ENCODE measurements at places on chromosomes 5 and 9. TPM values are rescaled to one million over a fixed set of nuclear protein-coding genes. Genes with fewer than 3 reads are reported as not detected.

- no peaks in the 10 kb centered on the region for H3K36me3 ChIP-seq
- H3K4me1 ChIP-seq, result no peaks in the 10 kb centered on the region
- DNase-seq, result no peak
- no peaks in the 10 kb centered on the region for H3K27me3 ChIP-seq
Measured at GRCh38 chr5:97363577-97363976, 180.5 kb upstream of the RIOK2 start.

GRCh38 chr5:1875843-1876659, 6.7 kb downstream of the IRX4 start:
- peaks cover 66% of the 10 kb centered on the region for H3K27me3 ChIP-seq
- H3K36me3 ChIP-seq, result no peaks in the 10 kb centered on the region
- no peak overlapping the region for H3K4me3 ChIP-seq
- H3K4me1 ChIP-seq, result no peaks in the 10 kb centered on the region
- DNase-seq, result no peak
- no peak overlapping the region for H3K27ac ChIP-seq

ZNF879 gene
- total RNA-seq, result 1.9 TPM

PCDHGB7 gene
- 22.4 TPM for total RNA-seq

DNA sequence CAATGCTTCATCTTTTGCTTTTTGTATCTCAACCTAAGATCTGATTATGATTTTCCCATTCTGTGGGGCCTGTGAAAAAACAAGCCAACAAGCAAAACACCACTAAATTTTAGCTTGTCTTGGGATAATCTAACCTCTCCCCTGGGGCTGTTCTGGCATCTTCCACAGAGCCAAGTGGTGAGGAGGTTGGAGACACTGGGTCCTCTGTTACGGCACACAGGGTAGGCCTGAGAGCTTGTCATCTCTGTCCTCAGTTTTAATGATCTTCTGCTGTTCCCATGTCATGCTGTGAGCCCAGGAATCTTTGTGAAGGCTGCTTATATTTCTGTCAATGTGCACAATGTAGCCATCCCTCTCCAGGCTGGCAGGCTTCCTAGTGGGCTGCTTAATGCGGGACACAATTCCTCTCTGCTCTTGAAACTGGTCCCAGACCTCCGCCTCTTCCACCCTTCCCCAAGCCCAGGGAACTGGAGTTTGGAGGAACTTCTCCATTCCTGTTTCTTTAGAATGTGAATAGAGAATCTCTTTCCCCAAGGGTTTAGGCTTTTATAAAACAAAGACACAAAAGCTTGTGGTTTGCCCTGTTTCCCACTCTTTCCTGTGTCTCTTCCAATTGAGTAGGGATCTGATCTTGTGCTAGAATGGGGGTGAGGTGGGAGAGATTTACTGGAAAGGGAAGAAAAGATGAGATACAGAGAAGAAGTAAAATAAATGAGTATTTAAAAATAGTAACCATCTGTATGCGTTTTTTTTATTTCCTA, 30.9 kb upstream of the SEMA6A start:
- peak; percentile 1 for DNase-seq
- no peak overlapping the region for H3K4me3 ChIP-seq
- H3K4me1 ChIP-seq, result peaks cover 6% of the 10 kb centered on the region
- no peaks in the 10 kb centered on the region for H3K27me3 ChIP-seq

- no peaks in the 10 kb centered on the region for H3K4me1 ChIP-seq
- peaks cover 8% of the 10 kb centered on the region for H3K36me3 ChIP-seq
- no peaks in the 10 kb centered on the region for H3K27me3 ChIP-seq
- no peak overlapping the region for H3K27ac ChIP-seq
- DNase-seq, result no peak
Measured at GRCh38 chr5:149235841-149236240, 35.8 kb upstream of the AFAP1L1 start.

CCDC183 gene
- total RNA-seq, result 0.84 TPM

PDE6A gene
- 0.17 TPM for total RNA-seq

GRCh38 chr5:125552486-125552885, 806.0 kb upstream of the ZNF608 start:
- H3K36me3 ChIP-seq, result no peaks in the 10 kb centered on the region
- peak; percentile 47 for DNase-seq
- no peaks in the 10 kb centered on the region for H3K27me3 ChIP-seq
- H3K4me1 ChIP-seq, result peaks cover 16% of the 10 kb centered on the region
- H3K4me3 ChIP-seq, result no peak overlapping the region
- H3K27ac ChIP-seq, result no peak overlapping the region

DNA sequence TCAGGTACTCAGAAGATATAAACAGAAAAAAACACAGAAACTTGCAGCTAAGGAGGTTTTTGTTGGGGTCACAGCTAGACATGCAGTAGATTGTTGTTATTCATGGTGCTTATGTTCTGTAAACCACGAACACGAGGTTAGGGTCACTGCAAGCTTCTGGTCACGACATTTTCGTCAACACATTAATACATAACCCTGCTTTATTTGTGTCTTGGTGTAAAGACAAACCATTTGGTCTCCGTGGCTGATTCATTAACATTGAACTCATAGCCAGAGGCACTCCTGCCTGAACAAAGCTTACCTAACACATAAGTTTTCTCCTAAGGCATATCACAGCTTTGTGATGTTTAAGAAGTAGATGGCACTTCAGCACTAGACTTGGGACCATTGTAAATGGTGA, 16.9 kb downstream of the TEK start:
- peaks cover 25% of the 10 kb centered on the region for H3K4me1 ChIP-seq
- H3K36me3 ChIP-seq, result no peaks in the 10 kb centered on the region
- H3K4me3 ChIP-seq, result no peak overlapping the region
- peak overlapping the region; percentile 73 for H3K27ac ChIP-seq
- peak; percentile 58 for DNase-seq
